ENCODE measurements at places on chromosomes 2 and 18. TPM values are rescaled to one million over a fixed set of nuclear protein-coding genes. Genes with fewer than 3 reads are reported as not detected.

DNA sequence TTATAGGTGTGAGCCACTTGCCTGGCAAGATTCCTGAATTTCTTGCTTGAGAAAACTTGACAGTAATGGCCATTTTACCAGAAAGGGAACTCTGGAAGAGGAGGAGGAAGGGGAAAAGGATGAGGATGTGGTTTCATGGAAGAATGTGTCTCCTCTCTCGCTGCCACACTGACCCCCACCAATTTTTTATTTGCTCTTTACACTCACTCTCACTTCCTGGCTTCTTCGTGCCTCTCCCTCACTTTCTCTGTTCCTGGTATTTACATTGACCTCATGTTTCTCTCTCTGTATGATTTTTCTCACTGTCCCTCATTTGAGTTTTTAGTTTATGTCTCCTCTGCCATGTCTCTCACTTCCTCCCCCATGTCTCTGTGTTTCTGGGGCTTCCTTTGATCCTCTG, 134.5 kb upstream of the CAB39 start:
- H3K4me1 ChIP-seq = no peaks in the 10 kb centered on the region
- no peaks in the 10 kb centered on the region for H3K36me3 ChIP-seq
- DNase-seq = no peak
- no peak overlapping the region for H3K4me3 ChIP-seq
- no peaks in the 10 kb centered on the region for H3K27me3 ChIP-seq

DNA sequence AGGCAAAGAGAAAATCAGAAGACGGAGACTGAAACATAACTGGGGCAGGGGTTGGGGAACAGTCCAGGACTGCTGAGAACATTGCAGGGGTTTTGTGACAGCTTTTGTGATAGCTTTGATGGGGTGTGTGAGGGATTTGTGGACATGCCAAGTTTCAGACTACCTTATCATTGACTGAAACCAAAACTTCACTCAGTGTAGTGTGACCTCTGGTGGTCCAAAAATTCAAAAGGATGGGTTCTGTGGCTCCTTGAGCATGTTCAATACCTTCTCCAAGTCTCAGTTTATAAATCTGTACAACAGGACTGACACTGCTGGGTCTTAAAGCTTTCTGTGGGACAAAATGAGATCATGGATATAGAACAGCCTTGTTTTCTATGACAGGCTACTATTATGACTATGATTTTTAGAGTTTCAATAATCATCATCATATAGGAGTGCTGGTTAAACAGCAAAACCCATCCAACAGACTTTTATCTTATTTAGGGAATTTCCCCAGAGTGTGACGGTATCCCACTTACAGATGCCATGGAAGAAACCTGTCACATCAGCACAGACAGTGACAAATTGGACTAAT, 259.2 kb upstream of the SLC14A2 start:
- H3K27ac ChIP-seq = no peak overlapping the region
- H3K4me3 ChIP-seq = no peak overlapping the region
- no peaks in the 10 kb centered on the region for H3K27me3 ChIP-seq
- no peak for DNase-seq
- H3K36me3 ChIP-seq = no peaks in the 10 kb centered on the region

GRCh38 chr2:101546376-101547058, 71.6 kb upstream of the RFX8 start:
- no peaks in the 10 kb centered on the region for H3K27me3 ChIP-seq
- no peaks in the 10 kb centered on the region for H3K36me3 ChIP-seq
- H3K4me3 ChIP-seq = no peak overlapping the region
- no peak for DNase-seq
- no peak overlapping the region for H3K27ac ChIP-seq
- no peaks in the 10 kb centered on the region for H3K4me1 ChIP-seq

- peaks cover 4% of the 10 kb centered on the region for H3K4me1 ChIP-seq
- H3K27ac ChIP-seq = no peak overlapping the region
- DNase-seq = no peak
- no peaks in the 10 kb centered on the region for H3K36me3 ChIP-seq
- H3K27me3 ChIP-seq = no peaks in the 10 kb centered on the region
- H3K4me3 ChIP-seq = no peak overlapping the region
Measured at GRCh38 chr2:136356125-136357006, 238.4 kb upstream of the CXCR4 start.

DNA sequence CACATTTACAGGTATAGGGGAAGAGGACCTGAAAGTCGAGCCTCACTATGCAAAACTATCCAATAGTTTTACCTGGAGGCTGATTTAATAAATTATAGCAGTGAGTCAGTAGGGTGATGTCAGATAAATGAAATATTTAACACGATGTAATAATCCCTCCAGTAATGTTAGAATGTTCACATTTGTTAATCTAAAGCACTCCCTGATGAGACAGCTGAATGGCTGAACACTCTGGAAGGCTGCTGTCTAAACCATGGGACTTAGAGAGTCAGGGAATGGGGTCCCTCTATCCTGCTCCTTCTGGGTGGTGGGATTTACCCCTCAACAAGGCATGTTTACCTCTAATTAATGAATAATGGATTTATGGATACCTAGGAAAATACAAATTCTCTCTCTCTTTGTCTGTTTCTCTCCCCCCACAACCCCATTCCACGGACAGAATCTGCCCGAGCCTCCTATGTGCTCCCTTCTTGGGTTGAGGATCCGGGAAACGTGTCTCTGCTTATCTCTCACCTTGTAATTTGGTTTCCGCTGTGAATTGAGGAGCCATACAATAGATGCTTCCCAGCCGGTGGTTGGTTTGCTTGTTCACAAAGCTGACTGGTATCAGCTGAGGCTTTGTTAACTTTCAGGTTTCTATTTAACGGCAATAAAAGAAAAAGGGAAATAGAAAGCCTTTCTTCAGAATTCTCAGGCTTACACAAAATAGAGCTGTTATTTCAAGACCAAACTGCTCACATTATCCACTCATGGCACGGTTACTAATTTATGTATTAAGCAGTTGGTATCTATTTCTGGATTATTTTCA, 25.9 kb downstream of the LRRC30 start:
- H3K4me3 ChIP-seq = no peak overlapping the region
- no peaks in the 10 kb centered on the region for H3K36me3 ChIP-seq
- DNase-seq = no peak
- no peaks in the 10 kb centered on the region for H3K27me3 ChIP-seq
- H3K27ac ChIP-seq = no peak overlapping the region

DNA sequence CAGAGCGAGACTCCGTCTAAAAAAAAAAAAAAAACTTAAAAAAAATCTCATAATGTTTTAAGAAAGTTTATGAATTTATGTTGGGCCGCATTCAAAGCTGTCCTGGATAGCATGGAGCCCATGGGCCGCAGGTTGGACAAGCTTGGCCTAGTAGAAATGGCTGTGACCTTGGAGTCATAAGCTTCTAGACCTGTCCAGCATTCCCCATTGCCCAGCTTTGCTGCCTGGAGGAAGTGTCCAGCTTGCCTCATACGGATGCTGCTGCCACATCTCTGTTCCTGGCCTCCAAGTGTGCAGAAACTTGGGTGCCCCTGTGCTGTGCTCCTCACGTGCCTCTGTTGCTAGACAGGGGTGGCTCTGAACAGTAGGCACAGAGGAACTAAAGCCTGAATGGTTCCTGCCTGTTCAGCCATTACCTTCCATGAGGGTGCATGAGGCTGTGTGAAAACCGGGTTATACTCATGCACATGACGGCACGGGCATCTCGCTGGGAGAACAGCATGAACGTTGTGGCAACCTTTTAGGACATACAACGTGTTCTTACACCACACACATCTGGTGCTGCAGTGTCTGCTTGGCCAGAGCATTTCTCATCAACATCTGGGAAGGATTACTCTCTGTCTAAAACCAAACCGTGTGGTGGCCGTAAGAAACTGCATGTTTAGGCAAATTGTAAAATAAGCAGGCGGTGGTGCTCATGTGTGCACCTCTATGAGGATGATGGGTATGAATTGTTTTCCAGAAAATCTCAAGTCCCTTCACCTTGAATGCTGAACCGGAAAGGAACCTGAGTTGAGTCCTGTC, 38.2 kb downstream of the FHOD3 start:
- no peaks in the 10 kb centered on the region for H3K36me3 ChIP-seq
- H3K4me1 ChIP-seq = no peaks in the 10 kb centered on the region
- DNase-seq = no peak

DNA sequence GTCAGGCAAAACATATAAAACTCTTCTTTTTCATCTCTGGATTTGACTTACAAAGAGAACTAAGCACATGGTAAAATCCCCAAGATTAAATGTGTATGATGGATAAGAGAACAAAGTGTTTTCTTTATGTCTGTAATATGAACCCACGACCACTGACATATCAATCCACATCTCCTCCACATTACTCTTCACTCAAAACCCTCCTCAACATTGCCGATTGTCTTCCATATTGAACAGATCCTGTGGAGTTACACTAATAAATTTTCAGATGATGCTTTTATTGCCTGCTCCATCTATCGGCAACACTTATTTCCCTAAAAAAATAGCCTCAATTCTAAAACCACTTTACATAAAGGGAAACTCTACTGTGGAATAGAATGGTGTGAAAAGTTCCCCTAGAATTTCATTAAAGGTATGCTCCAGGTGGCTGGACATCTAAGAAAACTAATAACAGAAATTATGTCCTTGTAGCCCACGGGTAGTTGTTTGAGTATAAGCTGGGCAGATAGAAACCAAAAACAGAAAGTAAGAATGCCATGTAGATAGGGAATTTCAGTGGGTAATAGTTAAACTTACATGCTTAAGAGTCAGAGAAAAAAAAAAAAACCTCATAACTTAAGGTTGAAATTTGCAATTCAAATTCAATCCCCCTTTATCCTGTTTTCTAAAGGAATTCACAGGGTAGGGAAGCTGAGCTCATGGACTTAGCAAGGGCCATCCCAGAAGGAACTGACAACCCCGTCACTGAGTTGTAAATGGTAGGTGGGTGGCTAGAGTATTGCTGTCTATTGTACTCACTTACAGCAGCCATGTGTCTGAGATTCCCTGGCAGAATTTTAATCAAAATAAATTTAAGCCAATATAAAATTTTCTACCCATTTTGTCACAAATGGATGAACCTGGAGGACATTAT, 305.4 kb upstream of the LYPD1 start:
- H3K27ac ChIP-seq = no peak overlapping the region
- no peaks in the 10 kb centered on the region for H3K36me3 ChIP-seq
- DNase-seq = no peak
- H3K27me3 ChIP-seq = no peaks in the 10 kb centered on the region
- H3K4me3 ChIP-seq = no peak overlapping the region
- no peaks in the 10 kb centered on the region for H3K4me1 ChIP-seq

DNA sequence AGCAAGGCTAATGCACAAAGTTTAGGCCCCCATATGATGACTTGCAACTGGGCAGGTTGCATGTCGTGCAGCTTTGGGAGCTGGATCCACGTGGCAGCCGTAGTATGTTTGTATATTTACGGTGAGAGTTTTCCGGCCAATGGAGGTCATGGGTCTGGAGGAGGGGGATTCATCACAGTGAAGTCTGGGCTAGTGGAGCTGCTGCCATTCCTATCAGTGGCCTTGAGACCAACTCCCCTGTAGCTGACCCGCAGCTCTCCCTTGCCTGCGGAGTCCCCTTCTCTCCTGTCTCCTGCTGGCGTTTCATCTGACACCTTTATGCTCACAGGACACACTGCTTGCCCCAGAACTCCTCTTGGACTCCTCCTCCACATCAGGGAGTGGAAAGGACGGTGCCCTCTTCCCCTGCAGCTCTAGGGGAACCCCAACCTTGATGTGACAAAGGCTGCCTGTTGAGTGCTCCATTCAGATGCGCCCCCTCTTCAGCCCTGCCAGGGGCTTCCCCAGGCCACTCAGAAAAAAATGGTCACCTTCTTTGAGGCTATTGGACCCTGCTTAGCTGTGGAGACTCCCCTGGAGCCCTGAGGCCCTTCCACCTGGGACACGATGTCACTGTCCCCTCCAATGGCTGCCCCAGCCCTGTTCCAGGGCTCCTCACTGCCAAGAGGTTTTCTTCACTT, 121.7 kb downstream of the PXDN start:
- H3K4me3 ChIP-seq = no peak overlapping the region
- no peaks in the 10 kb centered on the region for H3K36me3 ChIP-seq
- no peaks in the 10 kb centered on the region for H3K4me1 ChIP-seq

DNA sequence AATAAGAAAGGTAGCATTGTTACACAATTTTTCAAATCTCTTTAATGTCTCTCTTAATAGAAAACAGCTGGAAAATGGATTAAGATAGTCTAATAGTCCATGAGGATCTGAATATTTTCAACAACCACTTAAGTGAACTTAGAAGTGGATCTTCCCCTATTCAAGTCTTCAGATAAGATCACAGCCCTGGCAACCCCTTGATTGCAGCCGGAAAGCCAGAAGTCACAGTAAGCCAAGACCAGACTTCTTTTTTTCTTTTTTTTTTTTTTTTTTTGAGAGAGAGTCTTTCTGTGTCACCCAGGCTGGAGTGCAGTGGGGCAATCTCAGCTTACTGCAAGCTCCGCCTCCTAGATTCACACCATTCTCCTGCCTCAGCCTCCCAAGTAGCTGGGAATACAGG, 18.6 kb upstream of the ZC3H15 start:
- no peaks in the 10 kb centered on the region for H3K27me3 ChIP-seq
- no peak overlapping the region for H3K27ac ChIP-seq
- no peak overlapping the region for H3K4me3 ChIP-seq

- no peaks in the 10 kb centered on the region for H3K36me3 ChIP-seq
- H3K4me1 ChIP-seq = no peaks in the 10 kb centered on the region
- no peaks in the 10 kb centered on the region for H3K27me3 ChIP-seq
- no peak overlapping the region for H3K4me3 ChIP-seq
- no peak overlapping the region for H3K27ac ChIP-seq
- DNase-seq = no peak
Measured at GRCh38 chr18:61957801-61958516, 65.2 kb upstream of the RNF152 start.

GRCh38 chr18:11579916-11580315, 29.5 kb upstream of the SLC35G4 start:
- peaks cover 13% of the 10 kb centered on the region for H3K4me1 ChIP-seq
- H3K27ac ChIP-seq = no peak overlapping the region
- H3K36me3 ChIP-seq = no peaks in the 10 kb centered on the region
- DNase-seq = no peak

DNA sequence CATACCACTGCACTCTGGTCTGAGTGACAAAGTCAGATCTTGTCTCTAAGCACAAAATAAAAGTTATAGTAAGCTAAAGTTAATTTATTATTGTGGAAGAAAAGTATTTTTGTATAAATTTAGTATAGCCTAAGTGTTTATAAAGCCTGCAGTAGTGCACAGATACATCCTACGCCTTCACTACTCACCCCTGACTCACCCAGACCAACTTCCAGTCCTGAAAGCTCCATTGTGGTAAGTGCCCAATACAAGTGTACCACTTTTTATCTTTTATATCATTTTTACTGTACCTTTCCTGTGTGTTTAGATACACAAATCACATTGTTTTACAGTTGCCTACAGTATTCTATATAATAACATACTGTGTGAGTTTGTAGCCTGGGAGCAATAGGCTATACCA, 57.5 kb downstream of the UBE2E3 start:
- no peak overlapping the region for H3K4me3 ChIP-seq
- no peak overlapping the region for H3K27ac ChIP-seq
- H3K4me1 ChIP-seq = no peaks in the 10 kb centered on the region
- no peak for DNase-seq
- H3K36me3 ChIP-seq = no peaks in the 10 kb centered on the region
- no peaks in the 10 kb centered on the region for H3K27me3 ChIP-seq

The ABCG8 gene
- under 0.01 TPM for total RNA-seq

The ANKRD36 gene
- 26.8 TPM for total RNA-seq

The ROCK1 gene
- total RNA-seq = 37.6 TPM

The TMEM200C gene
- total RNA-seq = 0.19 TPM

The AQP4 gene
- total RNA-seq = 0.24 TPM

The IWS1 gene
- total RNA-seq = 47.6 TPM

The TUBB6 gene
- total RNA-seq = 24.9 TPM

The TRIM54 gene
- total RNA-seq = 0.14 TPM

The DSEL gene
- total RNA-seq = 3.0 TPM
